ENCODE measurements at places on chromosomes 1 and 21.

DNA sequence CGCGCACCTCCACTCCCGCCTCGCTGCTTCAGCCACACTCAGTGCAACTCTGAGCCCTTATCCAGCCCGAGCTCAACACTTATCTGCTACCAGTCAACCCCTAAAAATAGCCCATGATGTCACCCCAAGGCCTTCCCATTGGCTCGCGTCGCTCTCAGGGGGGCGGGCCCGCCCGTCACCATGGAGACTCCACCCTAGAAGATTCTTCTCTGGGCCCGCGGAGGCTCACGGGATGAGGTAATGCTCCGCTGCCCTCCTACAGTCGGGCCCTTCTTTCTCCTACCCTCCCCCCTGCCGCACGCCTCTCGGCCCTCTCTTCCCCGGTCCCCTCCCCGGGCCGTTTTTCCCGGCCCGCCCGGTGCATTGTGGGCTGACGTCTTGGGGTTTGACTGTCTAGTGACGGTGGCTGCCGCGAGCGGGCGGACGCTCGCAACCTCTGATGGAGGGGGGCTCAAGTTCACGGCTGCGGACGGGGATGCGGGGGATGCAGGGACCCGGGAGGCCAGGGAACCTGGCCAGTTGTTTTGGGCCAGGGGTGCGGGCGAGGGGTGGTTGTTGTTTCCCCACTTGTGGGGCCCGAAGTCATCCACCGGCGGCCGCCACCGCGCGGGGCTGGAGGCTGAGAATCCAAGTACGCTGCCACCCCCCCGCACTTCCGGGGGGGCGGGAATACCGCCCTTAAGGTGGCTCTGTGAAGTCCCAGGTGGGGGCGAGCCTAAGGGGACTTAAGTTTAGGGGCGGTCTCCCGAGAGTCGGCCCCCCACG lies at the start of gene JUN:
Gene JUN (minus strand): TSS at position 55 of the 765 bp plus-strand sequence. CDS start 977 bp downstream, outside the sequence.
- peak; percentile 93 for DNase-seq

GRCh38 chr1:155167166-155168104 lies 5.7 kb downstream of the KRTCAP2 start:
- DNase-seq, result peak; percentile 87

DNA sequence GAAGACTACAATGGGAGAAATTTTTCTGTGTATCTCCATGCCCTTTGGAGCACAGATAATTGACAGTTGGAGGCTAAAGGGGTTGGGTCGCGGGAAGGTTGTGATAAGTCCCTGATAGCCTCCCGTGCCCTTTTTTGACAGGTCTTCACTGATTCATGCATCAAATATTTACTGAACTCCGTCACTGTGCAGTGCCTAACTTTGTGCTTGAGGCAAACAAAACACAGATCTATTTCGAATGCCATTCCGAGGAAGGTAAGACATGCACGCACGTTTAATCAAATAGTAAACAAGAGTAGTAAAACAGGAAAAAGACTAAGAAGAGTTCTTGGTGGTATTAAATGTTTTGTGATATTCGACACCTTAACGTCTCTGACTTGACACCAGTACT lies 494 bp upstream of the PIP5K1A start:
- no peak for DNase-seq

DNA sequence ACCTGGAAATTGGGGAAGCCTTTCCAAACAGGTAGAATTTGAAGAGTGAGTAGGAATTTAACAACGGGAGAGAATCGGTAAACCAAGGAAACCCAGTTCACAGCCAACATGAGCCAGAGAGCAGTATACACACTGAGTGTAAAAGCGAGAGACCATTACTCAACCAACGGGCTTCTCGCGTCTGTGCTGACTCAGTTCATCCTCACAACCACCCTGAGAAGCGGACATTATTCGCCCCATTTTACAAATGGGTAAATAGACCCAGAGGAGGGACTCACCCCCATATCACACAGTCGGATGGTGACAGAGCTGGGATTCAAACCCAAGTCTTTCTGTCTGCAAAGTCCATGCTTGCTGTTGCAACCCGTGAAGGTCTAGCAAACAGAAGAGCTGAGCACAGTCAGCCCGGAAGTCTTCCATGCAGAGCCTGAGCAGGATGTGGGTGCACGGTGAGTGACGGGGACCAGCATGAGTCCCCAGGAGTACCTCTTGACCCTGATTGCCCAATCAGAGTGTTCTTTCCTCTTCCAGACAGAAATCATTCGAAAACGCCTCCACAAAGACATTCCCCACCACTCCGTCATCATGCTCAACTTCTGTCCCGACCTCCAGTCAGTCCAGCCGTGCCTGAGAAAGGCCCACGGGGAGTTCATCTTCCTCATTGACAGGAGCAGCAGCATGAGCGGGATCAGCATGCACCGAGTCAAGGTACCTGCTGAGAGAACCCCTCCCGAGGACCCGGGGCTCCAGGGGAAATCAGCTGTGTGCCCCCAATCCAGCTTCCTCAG lies 32.3 kb downstream of the VWA5B1 start:
- no peak for DNase-seq

DNA sequence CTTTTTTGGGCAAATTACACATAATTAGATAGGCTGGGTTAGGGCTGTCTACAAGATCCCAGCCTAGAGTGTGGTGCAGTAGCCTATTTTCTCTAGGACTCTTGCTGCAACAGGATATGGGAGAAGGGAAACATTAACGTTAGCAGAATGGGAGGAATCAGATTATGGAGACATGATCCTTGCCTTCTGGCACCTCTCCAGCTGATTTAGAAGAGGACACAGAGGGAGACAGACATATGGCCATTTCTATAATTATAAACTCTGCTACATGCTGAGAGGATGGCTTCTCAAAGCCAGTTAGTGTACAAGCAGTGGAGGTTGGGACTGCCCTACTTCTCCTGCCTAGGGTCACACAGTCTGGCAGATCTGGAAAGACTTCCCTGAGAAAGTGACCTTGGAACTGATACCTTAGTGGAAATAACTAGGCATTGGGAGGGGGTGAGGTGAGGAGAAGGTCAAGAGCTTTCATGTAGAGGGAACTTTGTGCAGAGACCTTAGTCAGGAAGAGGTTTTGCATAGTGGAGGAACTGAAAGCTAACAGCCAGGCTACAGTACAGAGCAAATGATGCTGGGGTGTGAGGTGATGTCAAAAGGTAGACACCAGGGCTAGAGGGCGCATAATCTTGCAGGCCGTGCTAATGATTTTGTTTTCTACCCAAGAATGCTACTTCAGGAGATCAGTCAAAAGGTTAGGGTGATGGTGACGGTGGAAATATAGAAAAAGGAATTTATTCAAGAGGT lies 1.2 kb upstream of the CD1D start:
- no peak for DNase-seq

GRCh38 chr1:21517161-21517589 lies 8.0 kb downstream of the ALPL start:
- no peak for DNase-seq

- no peak for DNase-seq
Observed at GRCh38 chr1:213446496-213446895, 395.5 kb downstream of the RPS6KC1 start.

DNA sequence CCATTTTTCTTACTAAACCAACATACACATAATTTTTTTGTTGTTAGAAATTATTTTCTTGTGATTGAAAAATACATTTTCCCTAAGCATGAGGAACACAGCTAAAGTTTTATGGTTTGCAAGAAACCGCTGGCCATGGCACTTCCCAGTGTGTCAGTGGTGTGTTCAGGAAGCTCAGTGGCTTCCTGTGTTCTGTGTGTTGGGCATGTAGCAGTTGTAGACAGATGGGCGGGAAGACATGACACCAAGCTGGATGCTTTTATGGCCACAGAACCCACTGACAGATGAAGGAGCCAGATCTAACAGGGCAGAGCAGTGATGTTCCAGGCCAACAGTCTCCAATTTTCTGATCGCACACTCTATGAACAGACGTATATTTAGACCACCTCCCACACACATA lies 119.8 kb downstream of the GALNT2 start:
- no peak for DNase-seq

DNA sequence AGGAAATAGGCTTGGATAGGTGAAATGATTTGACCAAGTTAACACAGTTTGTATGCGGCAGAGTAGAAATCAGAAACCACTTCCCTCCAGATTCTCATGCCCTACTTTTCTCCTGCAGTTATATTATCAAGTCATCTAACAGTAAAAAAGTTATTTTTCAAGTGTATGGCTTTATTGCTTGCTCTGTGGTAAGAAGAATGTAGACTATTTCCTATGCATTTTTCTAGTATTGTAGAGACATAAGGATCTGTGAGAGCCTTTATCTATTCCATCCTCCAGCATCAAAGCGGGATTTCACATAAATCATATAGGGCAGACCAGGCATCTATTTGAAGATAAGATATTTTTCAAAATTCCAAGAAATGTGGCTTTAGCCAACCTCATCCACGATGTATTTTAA lies 208.5 kb downstream of the TTLL7 start:
- DNase-seq, result no peak

DNA sequence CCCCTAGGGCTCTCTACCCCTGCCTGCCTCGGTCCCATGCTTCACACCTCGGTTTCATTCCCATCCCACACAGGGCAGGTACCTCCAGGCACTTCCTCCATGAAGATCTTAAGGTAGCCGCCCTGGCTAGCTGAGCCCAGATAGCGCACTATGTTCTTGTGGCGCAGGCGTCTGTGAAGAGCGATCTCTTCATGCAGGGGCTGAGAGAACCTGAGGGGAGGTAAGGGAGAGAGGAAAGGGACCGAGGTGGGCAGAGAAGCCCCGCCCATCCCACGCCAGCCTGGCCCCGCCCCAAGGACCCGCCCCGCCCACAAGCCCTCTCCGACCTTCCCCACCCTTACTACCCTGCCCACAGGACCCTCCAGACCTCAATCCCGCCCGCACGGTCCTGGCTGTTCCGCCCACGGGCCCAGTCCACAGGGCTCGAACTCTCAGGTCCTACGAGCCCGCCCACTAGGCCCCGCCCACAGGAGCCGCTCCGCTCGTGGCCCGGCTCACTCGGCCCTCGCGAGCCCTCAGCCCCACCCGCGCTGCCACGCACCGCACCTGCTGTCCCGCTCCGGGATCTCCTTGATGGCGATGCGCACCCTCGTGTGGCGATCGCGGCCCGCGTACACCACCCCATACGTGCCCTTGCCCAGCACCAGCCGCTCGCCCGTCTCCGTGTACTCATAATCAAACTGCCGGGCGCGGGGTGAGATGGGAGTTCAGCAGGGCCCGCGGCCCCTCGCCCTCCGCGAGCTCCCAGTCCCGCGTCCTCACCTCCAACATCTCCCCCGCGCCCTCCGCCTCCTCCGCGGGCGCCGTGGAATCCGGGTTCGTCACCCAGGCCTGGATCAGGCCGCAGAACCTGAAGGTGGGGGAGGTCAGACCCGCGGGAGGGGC lies 6.4 kb downstream of the MAP3K6 start:
- DNase-seq, result peak; percentile 79

DNA sequence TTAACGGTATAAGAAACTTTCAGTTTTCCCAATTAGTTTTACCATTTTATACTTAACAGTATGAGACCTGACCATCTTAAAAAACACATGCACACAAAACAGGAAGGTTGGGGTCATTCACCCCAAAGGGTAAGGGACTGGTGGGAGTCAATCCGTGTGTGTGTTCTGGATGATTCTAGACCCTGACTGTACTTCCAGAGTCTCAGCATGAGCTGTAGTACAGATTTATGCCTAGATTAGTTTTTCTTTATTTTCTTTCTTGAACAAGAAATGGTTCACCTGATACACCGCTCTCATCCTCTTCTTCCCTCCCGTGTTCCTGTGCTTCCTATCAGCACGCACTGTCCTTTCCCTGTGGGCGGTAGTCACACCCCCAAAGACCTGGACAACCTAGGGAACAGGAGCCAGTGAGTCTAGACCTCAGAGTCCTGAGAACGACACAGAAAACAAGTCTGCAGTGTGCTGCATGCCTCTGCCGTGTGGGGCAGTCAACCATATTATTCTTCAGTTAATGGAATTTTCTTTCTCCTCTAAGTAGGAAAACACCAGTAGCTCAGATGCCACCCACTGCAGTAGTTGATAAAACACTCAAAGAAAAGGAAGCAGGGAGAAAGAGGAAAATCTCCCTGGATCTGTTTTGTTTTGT lies 38.9 kb upstream of the MRPS6 start:
- peak; percentile 34 for DNase-seq

GRCh38 chr1:10960411-10961299 lies 51.8 kb upstream of the TARDBP start:
- DNase-seq, result peak; percentile 96

DNA sequence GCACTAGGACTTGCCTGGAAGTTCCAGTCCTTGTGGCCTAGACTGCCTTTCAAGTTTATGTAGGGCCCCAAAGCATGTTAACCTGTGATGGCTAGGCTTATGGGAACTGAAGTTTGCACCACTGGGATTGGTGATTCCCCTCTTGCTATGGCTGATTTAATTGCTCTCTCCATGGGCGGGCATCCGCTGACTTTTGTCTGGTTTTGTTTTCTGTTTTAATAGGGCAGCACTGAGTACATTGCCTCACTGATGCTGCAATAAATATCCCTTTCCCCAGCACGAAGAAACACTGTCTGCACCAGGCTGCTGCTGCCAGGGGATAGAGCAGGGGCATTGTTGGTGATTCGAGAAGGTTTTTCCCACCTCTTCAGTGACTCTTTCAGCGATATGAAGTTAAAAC lies 73.3 kb upstream of the PDE4B start:
- DNase-seq, result no peak
